ENCODE measurements at places on chromosomes 11 and 22.
A peak's percentile ranks its signal among the peaks of the same experiment; 100 is the strongest.

DNA sequence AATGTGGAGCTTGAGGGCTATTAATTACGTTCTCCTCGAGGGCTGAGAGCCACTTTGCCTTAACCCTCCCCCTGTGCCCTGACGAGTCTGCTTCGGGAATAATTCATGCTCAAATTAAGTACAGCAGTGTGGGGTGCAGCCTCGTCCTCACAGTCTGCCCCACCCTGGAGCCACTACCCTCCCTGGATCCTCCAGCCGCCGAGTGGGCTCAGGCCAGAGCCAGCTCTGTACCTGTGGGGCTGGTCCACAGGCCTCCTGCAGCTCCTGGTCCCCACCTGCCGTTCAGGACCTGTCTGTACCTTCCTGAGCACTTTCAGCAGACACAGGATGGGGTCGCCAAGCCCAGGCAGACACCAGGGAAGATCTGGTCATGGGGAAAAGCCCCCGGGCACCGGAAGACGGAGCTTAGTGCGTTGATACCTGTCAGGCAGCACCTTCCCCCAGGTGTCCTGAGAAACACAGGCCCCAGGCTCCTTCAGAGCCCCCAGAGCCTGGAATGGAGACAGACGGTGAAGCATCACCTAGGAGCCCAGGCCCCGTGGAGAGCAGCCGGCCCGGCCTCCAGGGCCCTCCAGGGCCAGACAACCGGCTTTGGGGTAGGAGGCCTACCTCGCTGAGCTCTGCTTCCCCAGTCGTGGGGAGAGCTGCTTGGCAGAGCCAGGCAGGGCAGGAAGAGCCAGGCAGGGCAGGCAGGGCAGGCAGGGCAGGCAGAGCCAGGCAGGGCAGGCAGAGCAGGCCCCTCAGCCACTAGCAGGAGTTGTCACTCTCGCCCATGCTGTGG lies 9.7 kb downstream of the TSPAN32 start:
- DNase-seq = no peak

GRCh38 chr11:44742508-44743246 lies 15.9 kb downstream of the TSPAN18 start:
- DNase-seq = no peak

DNA sequence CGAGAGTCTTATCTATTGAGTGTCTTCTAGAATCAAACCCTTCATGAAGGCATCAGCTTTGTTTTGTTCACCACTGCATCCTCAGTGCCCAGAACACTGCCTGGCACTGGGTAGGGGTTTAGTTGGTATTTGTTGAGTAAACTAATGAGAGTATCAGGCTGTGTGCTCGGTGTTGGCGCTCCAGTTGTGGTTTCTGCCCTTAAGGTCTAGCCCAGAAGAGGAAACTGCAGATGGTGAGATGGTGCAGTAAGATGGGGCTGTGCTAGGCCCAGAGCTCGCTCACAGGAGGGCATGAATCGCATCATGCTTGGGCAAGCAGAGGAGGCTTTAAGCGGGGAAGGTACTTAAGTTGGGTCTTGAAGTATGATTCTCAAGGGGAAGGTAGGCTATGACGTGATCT lies 97.2 kb downstream of the FBXO7 start:
- no peak for DNase-seq

GRCh38 chr11:122494221-122494620 lies 161.3 kb upstream of the UBASH3B start:
- no peak for DNase-seq

- no peak for DNase-seq
These were observed 15.0 kb upstream of the YWHAH start for GRCh38 chr22:31929167-31929930.

DNA sequence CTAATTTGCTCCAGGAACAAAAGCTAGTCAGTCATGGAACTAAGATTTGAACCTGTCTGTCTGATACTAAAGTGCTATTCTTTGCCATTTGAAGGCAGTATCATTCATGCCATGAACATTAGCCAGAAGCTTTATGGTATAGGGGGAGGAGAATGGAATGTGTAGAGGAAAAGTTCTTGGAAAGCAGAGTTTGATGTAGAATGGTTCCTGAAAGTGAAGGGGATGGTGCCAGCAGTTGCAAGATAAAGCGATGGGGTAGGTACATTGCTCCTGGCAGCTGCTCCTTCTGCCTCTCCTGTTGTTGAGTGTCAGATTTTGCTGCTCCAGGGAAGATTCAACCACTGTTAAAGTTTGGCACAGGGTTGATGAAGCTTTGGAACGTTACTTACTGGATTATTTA lies 53.4 kb downstream of the ARHGAP42 start:
- no peak for DNase-seq

- DNase-seq = no peak
These were observed 522 bp downstream of the CORO1B start for GRCh38 chr11:67442504-67443404.

- no peak for DNase-seq
These were observed at the start of gene JHY for GRCh38 chr11:122882189-122882856. JHY (plus strand) TSS chr11:122882759; CDS start chr11:122885850, 3,091 bp downstream.

DNA sequence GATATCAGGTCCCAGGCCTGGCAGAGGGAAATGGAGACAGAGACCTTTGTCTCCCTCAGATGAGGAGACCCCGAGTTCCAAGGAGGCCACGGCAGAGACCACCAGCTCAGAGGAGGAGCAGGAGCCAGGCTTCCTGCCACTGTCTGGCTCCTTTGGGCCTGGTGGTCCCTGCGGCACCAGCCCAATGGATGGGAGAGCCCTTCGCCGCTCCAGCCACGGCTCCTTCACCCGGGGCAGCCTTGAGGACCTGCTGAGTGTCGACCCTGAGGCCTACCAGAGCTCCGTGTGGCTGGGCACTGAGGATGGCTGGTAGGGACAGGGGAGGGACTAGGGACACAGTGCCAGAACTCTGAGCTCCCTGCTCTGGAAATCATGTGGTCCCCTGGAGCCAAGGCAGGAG lies 13.1 kb upstream of the RELT start:
- DNase-seq = no peak

- DNase-seq = no peak
These were observed 56.5 kb upstream of the NAV2 start for GRCh38 chr11:19656140-19656541.

- DNase-seq = no peak
These were observed 136.2 kb upstream of the SEZ6L start for GRCh38 chr22:26033071-26033470.

DNA sequence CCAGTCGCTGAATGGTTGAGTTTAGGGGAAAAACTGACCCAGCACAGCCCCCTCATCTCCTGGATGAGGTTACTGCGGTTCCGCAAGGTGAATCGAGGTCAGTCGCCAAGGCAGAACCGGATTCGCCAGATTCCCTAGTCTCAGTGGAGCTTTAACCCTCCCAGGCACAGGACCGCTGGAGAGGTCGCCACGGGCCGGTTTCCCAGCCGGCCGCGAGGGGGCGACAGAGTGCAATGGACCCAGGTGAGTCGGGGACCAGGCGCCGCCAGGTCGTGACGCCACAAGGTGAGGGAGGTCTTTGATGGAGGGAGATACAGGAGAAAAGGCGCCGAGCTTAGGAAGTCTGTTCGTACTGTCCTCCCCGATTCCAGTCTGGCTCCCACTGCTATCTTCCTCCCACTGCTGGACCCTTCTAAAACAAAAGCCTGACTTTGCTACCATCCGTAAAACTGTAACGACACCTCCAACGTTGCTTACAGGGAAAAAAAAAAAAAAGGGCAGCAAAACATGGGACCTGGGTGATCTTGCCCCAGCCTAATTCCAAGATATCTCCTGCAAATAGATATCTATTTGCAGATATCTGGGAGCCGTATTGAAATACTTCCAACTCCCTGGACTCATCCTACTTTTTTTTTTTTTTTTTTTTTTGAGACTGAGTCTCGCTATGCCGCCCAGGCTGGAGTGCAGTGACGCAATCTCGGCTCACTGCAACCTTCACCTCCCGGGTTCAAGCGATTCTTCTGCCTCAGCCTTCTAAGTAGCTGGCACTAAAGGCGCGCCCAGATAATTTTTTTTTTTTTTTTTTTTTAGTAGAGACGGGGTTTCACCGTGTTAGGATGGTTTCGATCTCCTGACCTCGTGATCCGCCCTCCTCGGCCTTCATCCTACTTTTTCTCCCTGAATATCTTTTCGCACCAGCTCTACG lies 1.4 kb upstream of the GGA1 start:
- peak; percentile 91 for DNase-seq

GRCh38 chr11:44140372-44140771 lies 44.9 kb downstream of the EXT2 start:
- no peak for DNase-seq

DNA sequence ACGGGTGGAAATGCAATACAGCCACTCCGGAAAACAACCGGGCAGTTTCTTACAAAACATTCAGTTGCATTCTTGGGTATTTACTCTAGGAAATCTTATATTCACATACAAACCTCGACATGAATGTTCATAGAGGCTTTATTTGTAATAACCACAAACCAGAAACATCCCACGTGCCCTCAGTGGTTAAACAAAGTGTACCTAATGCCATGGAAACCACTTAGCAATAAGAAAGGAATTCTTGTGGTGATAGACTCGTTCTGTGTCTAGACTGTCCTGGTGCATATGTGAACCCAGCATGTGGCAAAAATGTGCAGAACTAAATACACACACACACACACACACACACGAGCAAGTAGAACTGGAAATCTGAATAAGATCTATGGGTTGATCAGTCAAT lies 1073.3 kb downstream of the TBC1D22A start:
- DNase-seq = no peak

GRCh38 chr22:32542677-32543357 lies 68.2 kb downstream of the FBXO7 start:
- DNase-seq = no peak

DNA sequence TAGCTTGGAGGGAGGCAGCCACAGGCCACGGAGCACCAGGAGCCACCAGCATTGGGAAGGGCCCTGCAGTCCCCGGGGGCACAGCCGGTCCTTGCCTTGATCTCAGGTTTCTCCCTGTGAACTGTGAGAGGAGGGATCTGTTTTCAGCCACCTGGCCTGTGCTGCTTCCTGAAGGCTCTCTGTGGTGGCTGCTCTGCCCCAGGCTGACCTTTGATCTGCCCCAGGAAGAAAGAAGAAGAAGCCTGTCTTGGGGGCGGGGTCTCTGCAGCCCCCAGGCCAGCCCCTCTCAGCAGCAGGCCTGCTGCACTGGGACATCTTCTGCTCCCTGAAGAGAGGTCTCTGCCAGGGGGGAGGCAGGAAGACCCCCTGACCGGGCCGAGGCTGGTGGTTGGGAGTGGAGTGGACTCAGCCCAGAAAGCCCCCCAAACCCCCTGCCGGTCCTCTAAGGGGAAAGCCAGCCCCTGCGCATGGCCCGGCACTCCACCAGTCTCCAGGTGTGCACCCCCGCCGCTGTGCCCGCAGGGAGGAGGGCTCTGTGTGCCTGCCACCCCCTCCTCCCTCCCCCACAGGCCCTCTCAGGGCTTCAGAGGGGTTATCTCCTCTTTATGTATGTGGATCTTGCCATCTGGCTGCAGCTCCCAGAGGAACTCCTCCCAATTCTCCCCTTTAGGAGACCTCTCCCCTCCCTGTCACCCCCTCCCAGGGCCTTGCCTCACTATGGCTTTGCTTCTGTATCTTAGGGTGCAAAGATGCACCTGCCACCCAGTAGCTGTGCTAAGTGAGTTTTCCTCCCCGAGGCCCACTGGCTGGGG lies 675.3 kb downstream of the BRD1 start:
- DNase-seq = no peak

- no peak for DNase-seq
These were observed 901.2 kb downstream of the METTL15 start for GRCh38 chr11:29009426-29009825.

DNA sequence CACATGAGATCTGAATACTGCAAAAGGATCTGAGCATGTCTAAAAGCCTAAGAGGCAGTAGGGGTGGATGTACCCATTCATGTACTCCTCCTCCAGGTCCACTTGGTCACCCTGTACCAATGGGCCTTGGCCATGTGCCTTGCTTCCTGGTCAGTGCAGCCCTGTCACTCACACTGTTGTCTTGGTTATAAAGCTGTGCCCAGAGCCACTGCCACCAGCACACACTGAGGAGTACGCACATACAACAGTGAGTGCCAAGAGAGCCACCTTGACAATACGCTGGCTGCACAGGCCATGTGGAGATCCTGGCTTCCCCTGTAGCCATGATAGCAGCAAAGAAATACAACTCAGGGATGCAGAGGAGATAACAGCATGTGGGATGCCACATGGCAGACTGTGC lies 96.4 kb upstream of the LDLRAD3 start:
- DNase-seq = no peak

- no peak for DNase-seq
These were observed 63.8 kb upstream of the ARHGAP20 start for GRCh38 chr11:110776081-110776480.

DNA sequence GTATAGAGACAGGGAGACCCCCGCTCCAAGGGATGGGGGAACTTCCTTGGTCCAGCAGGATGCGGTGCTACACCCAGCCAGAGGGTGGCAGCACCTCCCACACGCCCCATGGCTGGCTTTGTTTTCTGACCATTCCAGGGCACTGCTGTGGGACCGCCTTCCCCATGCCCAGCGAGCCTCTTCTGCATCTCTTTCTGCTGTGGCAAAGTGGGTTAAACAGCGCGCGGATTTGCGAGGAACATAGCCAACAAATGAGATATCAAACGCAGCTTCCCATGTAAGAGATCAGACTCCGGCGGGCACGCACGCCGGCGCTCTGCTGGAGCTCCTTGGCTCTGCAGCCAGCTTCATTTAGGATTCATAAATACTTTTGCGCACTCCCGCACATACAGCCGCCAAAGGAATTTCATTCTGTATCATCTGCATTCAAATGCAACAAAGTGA lies 485.8 kb upstream of the CADM1 start:
- DNase-seq = no peak

GRCh38 chr11:20598492-20598891 lies 916 bp upstream of the SLC6A5 start:
- DNase-seq = no peak

- DNase-seq = no peak
These were observed 35.4 kb upstream of the CCDC34 start for GRCh38 chr11:27398400-27398770.

- no peak for DNase-seq
These were observed 49.0 kb downstream of the JHY start for GRCh38 chr11:122931510-122931909.

DNA sequence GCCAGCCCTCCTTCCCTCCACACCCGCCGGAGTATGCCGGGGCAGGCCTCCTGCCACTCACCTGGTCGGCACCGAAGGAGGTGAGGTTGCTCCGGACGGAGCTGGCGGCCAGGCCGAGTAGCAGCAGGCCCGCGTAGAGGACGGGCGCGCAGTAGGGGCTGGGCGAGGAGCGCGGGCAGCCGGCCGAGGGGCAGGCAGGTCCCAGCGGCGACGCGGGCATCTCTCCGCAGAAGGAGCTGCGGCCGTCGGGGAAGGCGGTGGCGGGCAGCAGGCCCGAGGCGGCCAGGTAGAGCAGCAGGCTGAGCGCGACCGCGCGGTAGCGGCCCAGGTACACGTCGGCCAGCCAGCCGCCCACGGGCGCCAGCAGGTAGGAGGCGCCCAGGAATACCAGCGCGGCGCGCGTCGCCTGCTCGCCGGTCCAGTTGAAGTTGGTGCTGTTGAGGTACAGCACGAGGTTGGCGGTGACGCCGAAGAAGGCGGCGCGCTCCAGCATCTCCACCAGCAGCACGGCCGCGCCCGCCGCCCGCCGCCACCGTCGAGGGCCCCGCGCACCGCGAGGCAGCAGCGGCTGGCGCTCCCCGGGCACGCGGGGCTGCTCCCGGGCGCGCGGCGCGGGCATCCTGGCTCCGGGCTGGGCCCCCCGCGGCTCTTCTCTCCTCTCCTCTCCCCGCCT lies 907 bp downstream of the SLC15A3 start:
- peak; percentile 34 for DNase-seq
